ENCODE measurements at places on chromosomes 1 and 21. TPM values are rescaled to one million over a fixed set of nuclear protein-coding genes. Genes with fewer than 3 reads are reported as not detected.

The SPRR2B gene
- total RNA-seq = not detected

The PROK1 gene
- not detected for total RNA-seq

The CELA3A gene
- not detected for total RNA-seq

The AQP10 gene
- total RNA-seq = not detected

The TNFRSF1B gene
- 7.8 TPM for total RNA-seq

The PRKCZ gene
- total RNA-seq = 16.5 TPM

The RGS1 gene
- 26.9 TPM for total RNA-seq

The RIPK4 gene
- total RNA-seq = 8.8 TPM

The TACSTD2 gene
- total RNA-seq = 22.6 TPM

The UCK2 gene
- 38.0 TPM for total RNA-seq

The PRDM2 gene
- 42.0 TPM for total RNA-seq

The DIRAS3 gene
- total RNA-seq = 5.0 TPM

The DUSP23 gene
- total RNA-seq = 14.7 TPM

The SPRR2F gene
- not detected for total RNA-seq

The KIF21B gene
- total RNA-seq = 76.3 TPM

The ELOA gene
- 37.7 TPM for total RNA-seq

The UBE2U gene
- total RNA-seq = 0.33 TPM

The ZSWIM5 gene
- 23.0 TPM for total RNA-seq

The CR1L gene
- not detected for total RNA-seq

The CYYR1 gene
- 12.6 TPM for total RNA-seq

The PAQR6 gene
- 4.6 TPM for total RNA-seq

The C1orf116 gene
- total RNA-seq = 2.9 TPM

The PEX10 gene
- 32.0 TPM for total RNA-seq

Data from camera-type eye (tissue), 1 donor.